ENCODE measurements at places on chromosomes 2 and 18.

DNA sequence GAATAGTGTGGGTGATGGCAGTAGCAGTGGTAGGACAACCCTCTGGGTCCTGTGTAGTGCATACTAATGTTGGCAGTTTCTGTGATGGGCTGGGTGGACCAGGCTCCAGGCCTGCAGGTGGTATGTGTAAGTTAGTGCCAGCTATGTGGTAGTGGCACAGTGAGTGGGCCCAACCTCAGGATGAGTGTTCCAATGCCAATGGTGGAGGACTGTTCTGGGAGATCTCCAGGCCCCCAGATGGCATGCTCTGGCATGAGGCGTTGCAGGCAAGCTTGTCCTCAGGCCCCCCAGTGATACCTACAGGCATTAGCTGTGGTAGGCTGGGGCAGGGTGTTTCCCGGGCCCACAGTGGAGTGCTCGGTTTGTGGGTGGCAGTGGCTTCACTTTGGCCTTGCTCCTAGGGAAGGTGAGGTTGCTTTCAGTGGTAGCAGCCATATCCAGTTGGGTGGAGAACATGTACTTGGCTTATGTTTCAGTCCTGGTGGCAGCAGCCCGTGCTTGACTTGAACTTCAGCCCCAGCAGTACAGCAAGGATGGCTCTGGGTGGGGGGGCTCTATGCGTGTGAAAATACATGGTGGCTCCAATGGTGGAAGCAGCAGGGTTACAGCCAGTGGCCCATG, 32.4 kb downstream of the TEX51 start:
- no peak for DNase-seq

GRCh38 chr18:7233134-7233810, 2.4 kb downstream of the LRRC30 start:
- DNase-seq = no peak

DNA sequence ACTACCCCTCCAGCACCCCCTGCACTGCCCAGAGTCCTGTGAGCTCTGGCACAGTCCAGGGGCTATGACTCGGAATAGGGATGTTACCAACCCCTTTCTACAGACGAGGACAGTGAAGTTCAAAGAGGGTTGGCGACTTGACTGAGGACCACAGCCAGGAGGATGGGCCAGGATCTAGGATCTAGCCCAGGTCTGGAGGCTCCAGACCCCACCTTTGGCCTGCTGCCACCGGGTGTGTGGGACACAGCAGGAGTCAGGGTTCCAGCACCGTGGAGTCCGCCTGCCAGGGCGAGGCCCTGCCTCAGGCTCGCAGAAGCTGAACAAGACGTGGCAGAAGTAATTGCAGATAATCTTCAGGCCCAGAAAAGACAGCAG, 37.9 kb upstream of the GPC1 start:
- DNase-seq = no peak

GRCh38 chr2:9441556-9441955, 18.1 kb downstream of the CPSF3 start:
- DNase-seq = no peak

DNA sequence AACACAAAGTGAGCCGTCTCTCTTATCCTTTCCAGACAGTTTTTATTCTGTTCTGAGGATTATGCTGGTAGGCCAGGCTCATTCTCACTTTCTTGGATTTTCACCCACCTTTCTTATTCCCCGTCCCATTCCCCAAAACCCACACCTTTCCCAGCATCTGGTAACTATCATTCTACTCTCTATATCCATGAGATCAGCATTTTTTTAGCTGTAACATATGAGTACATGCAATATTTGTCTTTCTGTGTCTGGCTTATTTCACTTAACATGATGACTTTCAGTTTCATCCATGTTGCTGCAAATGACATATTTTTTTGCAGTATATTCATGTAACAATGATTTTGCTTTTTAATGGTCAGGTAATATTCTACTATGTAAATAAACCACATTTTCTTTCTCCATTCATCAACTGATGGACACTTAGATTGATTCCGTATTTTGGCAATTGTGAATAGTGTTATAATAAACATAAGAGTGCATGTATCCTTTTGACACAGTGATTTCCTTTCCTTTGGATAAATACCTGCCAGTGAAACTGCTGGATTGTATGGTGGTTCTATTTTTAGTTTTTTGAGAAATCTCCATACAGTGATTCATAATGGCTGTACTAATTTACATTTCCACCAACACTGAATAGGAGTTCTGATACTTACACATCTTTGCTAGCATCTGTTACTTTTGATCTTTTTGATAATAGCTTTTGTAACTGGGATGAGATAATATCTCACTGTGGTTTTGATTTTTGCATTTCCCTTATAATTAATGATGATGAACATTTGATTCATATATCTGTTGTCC, 289.3 kb downstream of the RPRM start:
- DNase-seq = no peak

- DNase-seq = no peak
These were observed 32.3 kb downstream of the EVA1A start for GRCh38 chr2:75528221-75528977.

- no peak for DNase-seq
These were observed 106.9 kb downstream of the GFPT1 start for GRCh38 chr2:69279931-69280681.

DNA sequence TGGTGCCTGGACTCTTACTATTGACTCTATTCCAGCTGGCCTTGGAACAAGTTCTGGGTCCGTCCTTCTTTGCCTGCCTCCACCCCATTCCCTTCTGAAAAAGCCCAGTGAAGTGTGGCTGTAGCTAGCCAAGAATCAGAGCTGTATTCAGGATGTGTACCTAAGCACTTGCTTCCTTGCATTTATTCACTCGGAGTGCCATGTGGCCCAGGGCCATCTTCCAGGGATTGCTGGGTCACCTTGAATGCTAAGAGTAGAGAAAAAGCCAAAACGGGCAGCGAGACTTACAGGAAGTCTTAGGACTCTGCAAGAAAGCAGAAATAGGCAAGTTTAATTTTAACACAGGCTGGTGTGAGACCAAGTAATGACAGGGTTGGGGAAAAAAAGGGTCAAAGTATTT, 4.1 kb downstream of the ITGA6 start:
- DNase-seq = no peak

- DNase-seq = no peak
These were observed 133.2 kb upstream of the TMEM18 start for GRCh38 chr2:810397-810796.

GRCh38 chr2:59080451-59081181, 839.5 kb upstream of the FANCL start:
- DNase-seq = no peak

GRCh38 chr2:232741294-232741693, 35.1 kb downstream of the KCNJ13 start:
- no peak for DNase-seq

DNA sequence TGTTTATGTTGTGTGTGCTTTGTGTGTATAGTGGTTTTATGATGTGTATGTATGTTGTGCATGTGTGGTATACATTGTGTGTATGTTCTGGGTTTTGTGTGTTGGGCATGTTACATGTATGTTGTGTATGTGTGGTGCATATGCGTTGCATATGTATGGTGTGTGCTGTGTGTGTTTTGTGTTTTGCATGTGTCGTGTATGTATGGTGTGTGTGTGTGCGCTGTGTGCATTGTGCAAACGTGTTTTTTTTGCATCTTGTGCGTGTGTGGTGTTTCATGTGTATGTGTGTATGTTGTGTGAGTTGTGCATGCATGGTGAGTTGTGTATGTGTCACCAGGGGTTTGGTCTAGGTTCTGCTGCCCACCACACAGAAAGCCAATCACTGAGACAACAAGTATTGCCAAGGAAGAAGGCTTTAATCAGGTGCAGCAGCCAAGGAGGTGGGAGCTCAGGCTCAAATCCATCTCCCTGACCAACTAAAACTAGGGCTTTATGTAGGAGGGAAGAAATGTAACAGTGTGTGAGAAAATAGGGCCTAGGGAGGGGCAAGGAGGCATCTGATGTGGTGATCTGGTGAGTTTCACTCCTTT, 115.7 kb downstream of the FAM168B start:
- DNase-seq = no peak

GRCh38 chr18:23378302-23378686, 74.8 kb upstream of the RIOK3 start:
- no peak for DNase-seq

GRCh38 chr18:54684784-54685183, 93.7 kb downstream of the DYNAP start:
- no peak for DNase-seq

DNA sequence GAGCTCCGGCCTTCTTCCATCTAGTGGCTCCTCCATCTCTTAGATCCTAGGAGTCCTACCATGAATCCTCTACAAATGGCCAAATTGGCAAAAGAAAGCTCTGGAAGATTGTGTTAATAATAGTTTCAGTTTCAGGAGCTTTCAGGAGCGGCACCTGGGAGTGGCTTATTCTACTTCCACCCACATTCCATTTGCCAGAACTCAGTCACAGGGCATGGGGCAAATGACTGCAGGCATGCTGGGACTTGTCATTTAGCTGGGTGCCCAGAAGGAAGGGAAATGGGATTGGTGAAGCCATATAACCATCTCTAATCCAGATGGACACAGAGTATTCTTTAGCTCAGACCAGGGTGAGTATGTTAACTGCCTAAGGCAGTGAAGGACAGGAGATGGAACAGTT, 3.6 kb upstream of the LRATD1 start:
- no peak for DNase-seq

GRCh38 chr2:180583441-180584140, 396.8 kb upstream of the UBE2E3 start:
- no peak for DNase-seq

DNA sequence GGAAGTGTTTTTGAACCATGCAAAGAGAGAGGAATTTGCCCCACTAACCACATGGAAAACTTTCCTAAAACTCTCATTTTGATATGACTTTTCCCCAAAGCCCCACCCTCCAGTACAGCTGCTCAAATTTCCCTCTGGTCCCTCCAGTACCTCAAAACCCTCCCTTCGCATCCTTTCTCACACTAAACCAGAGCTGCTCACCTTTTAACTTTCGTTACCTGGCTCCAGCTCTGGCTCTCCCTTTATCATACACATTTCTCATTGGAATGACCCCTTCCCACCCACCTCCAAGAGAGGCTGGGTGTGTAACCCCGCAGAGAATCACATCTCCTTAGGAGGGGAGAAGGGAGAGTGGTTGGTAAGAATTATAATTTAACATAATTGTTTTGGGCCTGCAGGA, 86.8 kb upstream of the NDUFV2 start:
- DNase-seq = no peak

DNA sequence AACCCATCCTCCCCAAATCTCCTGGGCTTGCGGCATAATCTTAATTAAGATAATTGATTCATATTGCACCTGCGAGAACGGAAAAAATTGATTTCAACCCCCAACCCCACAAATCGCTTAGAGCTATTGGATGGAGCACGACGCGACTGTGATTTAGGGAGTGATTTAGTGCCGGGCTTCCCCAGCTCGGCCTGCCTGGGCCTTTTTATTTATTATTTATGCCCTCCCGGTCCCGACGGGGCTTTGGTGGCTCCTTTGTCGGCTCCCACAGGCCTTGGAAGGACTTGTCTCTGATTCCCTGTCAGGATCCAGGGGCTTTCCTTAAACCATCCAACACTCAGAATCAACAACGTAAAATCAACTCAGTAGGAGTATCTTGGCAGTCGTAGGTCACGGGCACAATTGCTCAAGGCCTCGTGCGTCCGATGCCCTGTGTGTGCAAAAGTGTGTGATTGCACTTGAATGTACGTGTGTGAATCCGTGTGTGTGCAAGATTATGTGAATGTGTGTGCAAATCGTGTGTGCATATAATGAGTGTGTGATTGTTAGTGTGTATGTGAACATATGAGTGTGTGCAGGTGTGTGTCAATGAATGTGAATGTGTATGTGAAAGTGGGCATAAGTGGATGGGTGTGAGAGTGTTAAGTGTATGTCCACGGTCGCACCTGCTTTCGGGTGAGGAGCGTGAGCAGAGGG, 4.3 kb upstream of the NEUROD1 start:
- DNase-seq = no peak

GRCh38 chr2:219197388-219197787, 9.2 kb upstream of the ZFAND2B start:
- DNase-seq = no peak

GRCh38 chr2:222424276-222424728, at the start of gene SGPP2:
Gene SGPP2 (plus strand): TSS chr2:222424543. CDS start chr2:222424603, 60 bp downstream.
- no peak for DNase-seq
